Cardiac muscle cell (in vitro differentiated cells and primary cell): ENCODE measurements at places on chromosomes 2 and 18. TPM values are rescaled to one million over a fixed set of nuclear protein-coding genes. Genes with fewer than 3 reads are reported as not detected.

GRCh38 chr18:10032331-10033015 lies 118.7 kb downstream of the VAPA start:
- DNase-seq = no peak
- no peaks in the 10 kb centered on the region for H3K4me1 ChIP-seq
- H3K27me3 ChIP-seq = no peaks in the 10 kb centered on the region
- no peak overlapping the region for H3K27ac ChIP-seq
- H3K36me3 ChIP-seq = no peaks in the 10 kb centered on the region
- no peak overlapping the region for H3K4me3 ChIP-seq

TLK1 gene
- 12.8 and 29.2 TPM in 2 replicates for total RNA-seq

DNA sequence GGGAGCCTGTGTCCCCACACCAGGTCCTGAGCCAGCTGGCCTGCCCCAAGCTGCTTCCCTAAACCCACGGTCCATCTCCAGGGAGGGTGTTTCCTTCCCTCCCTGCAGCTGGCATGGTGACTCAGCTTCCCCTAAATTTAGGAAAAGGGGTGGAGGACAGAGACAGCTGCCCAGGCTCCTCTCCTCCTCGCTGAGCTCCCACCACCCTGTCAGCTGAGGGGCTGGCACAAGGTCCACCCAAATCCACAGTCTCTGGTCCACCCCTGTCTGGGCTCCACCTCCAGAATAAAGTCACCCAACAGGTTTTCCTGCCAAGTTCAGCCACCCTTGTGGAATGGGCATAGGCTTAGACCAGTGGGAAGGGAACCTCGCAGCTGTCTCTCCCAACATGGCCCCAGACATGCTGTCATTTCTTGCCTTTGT lies 156.5 kb downstream of the TNS1 start:
- no peak overlapping the region for H3K27ac ChIP-seq
- H3K4me1 ChIP-seq = peaks cover 33% of the 10 kb centered on the region
- no peak overlapping the region for H3K4me3 ChIP-seq
- DNase-seq = no peak
- peaks cover 3% of the 10 kb centered on the region for H3K36me3 ChIP-seq

AQP12A gene
- not detected in 2 replicates for total RNA-seq

DNA sequence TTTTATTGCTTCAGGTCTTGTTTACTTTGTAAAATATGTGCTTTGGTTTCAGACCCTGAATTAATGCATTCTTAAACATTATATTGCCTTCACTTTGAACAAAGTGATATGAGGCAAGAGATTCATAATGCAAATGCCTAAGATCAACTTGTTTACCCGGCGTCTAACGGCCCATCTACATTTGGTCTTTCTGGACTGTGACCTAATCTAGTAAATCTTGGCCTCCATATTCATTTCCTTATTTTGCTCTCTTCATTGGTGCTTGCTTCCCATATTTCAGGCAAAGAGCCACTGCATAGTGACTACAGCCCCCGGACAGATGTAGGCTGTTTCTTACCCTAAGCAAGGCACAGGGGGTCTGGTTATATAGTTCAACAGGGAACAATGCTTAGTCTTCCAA lies 53.0 kb upstream of the SLC39A10 start:
- H3K27me3 ChIP-seq = no peaks in the 10 kb centered on the region
- no peak overlapping the region for H3K4me3 ChIP-seq
- no peak for DNase-seq
- no peak overlapping the region for H3K27ac ChIP-seq
- no peaks in the 10 kb centered on the region for H3K36me3 ChIP-seq
- H3K4me1 ChIP-seq = peaks cover 11% of the 10 kb centered on the region

DNA sequence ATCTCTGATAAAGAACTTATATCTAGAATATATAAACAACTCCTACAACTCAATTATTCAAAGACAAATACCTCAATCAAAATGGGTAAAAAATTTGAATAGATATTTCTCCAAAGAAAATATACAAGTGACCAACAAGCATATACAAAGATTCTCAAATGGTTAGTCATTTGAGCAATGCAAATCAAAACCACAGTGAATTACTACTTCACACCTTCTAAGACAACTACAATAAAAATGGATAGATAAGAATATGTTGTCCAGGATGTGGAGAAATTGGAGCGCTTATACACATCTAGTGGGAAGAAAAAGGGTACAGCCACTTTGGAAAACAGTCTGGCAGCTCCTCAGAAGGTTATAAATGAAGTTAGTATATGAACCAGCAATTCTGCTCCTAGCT lies 332.9 kb downstream of the TGIF1 start:
- H3K36me3 ChIP-seq = no peaks in the 10 kb centered on the region
- no peak overlapping the region for H3K4me3 ChIP-seq
- DNase-seq = no peak
- no peaks in the 10 kb centered on the region for H3K27me3 ChIP-seq

ANKRD62 gene
- total RNA-seq = not detected in 2 replicates

TXNDC2 gene
- total RNA-seq = not detected in 2 replicates

GRCh38 chr2:71215447-71215846 lies 11.5 kb downstream of the PAIP2B start:
- H3K4me1 ChIP-seq = no peaks in the 10 kb centered on the region
- no peak for DNase-seq
- H3K4me3 ChIP-seq = no peak overlapping the region
- H3K27me3 ChIP-seq = no peaks in the 10 kb centered on the region
- no peak overlapping the region for H3K27ac ChIP-seq

- H3K4me3 ChIP-seq = no peak overlapping the region
- no peaks in the 10 kb centered on the region for H3K36me3 ChIP-seq
- DNase-seq = no peak
- no peaks in the 10 kb centered on the region for H3K27me3 ChIP-seq
- H3K27ac ChIP-seq = peak overlapping the region; percentile 17
- no peaks in the 10 kb centered on the region for H3K4me1 ChIP-seq
These were observed 439.8 kb downstream of the TNS1 start for GRCh38 chr2:217562871-217563480.

DNA sequence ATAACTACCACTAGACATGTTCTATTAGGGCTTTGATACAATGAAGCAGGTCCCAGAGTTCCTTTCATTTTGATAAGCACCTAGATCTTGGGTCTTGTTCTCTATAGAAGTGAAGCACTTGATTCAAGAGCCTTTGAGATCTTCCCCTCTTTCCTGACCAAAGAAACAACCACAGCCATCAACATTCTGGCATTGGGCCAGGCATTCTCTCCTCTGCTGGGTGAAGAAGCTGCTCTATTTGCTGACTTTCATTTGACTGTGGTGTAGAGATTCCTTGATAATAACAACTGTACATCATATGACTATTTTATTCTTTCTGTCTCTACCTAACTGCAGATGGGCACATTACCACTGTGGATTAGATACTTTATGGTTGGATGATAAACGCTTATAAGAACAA lies 96.6 kb upstream of the LYPD1 start:
- no peak overlapping the region for H3K27ac ChIP-seq
- no peak overlapping the region for H3K4me3 ChIP-seq
- H3K4me1 ChIP-seq = no peaks in the 10 kb centered on the region
- H3K27me3 ChIP-seq = no peaks in the 10 kb centered on the region
- no peak for DNase-seq

GRCh38 chr2:207180741-207181140 lies 15.0 kb upstream of the KLF7 start:
- no peaks in the 10 kb centered on the region for H3K4me1 ChIP-seq
- H3K27ac ChIP-seq = no peak overlapping the region
- H3K27me3 ChIP-seq = no peaks in the 10 kb centered on the region
- no peak for DNase-seq

DNA sequence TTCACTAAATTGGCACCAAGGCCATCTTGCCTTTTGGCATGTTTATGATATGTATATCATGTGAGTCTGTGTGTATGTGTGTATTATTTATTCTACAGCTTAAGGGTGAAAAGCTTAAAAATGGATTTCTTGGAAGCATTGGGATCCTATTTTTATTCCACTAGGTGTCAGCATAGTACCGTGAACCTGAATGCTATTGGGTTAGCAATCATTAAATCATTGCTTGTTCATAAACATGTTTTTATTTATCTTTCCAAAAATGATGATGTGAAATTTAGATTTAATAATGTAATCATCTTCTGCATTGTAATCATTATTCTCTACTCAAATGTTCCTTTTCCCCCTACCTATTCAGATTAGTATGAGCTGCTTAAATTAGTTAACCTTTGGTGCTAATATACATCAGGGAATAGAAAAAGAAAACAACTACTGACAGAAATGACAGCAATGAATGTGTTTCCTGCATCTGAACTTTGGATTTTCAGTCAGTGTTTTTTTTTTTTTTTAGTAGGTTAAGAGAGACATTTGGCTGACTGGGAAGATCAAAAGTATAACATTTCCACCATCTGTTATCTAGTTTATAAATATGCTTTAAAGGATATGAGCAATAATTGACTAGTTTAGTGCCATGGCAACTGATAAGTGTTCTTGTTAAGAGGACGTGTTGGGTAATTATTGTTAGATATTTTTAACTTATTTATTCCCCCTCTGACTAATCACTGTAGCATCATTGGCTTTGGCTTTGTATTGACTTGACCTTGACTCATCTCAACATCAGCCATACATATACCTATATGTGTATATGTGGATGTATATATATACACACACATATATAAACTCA lies 14.1 kb upstream of the ZSWIM2 start:
- H3K27ac ChIP-seq = no peak overlapping the region
- H3K36me3 ChIP-seq = no peaks in the 10 kb centered on the region
- no peaks in the 10 kb centered on the region for H3K4me1 ChIP-seq

TNFAIP6 gene
- total RNA-seq = not detected in 2 replicates

DNA sequence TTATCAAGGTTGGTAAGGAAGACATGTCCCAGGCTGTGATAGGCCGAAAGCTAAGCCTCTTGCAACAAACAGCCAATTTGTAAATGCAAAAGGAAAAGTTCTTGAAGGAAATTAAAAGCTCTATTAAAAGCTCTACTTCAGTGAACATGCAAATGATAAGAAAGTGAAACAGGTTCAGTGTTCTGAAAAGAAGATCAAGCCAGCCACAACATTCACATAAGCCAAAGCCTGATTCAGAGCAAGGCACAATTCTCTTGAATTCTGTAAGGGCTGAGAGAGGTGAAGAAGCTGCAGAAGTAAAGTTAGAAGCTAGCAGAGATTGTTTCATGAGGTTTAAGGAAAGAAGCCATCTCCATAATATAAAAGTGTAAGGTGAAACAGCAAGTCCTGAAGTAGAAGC lies 1259.5 kb upstream of the PIK3C3 start:
- no peaks in the 10 kb centered on the region for H3K36me3 ChIP-seq
- H3K4me3 ChIP-seq = no peak overlapping the region
- peaks cover 6% of the 10 kb centered on the region for H3K4me1 ChIP-seq
- no peaks in the 10 kb centered on the region for H3K27me3 ChIP-seq
- peak overlapping the region; percentile 31 for H3K27ac ChIP-seq

DNA sequence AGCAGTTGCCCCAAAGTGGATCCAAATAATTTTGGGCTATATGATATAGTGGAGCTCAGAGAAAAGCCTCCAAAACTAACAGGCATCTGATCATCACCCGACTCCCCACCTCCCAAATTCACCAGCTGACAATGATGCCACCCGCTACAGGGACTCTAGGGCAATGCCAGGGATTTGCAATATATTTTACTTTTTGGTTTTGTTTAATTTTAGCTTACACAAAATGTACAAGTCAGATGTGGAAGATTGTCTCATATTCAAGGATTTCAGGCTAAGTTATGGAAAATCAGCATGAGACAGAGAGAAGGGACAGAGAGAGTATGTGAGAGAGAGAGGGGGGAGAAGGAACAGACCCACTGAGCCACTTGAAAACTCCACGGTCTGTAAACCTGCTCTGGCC lies 187.4 kb downstream of the TMEM247 start:
- no peak for DNase-seq
- H3K4me1 ChIP-seq = peaks cover 11% of the 10 kb centered on the region
- H3K27ac ChIP-seq = no peak overlapping the region
- H3K4me3 ChIP-seq = no peak overlapping the region
- H3K36me3 ChIP-seq = no peaks in the 10 kb centered on the region

DNA sequence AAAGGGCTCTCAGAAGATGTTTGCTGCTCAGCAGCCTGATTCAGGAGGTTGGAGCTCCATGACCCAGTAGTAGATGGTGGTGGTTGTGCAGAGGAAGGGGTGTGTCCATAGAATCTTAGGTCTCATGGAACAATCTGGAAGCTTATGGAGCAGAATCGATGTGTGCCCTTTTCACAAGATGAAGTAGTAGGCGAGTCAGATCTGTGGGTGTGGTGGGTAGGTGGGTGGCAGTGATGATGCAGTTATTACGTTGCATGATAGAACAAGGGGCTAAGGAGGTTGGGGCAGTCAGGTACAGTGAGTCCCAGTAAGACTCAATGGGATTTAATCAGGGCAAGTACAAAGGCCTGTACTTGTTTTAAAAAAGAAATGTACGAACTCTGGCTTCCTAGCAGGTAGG lies 9.1 kb downstream of the TET3 start:
- no peak overlapping the region for H3K4me3 ChIP-seq
- H3K4me1 ChIP-seq = no peaks in the 10 kb centered on the region
- no peak overlapping the region for H3K27ac ChIP-seq
- DNase-seq = no peak

DNA sequence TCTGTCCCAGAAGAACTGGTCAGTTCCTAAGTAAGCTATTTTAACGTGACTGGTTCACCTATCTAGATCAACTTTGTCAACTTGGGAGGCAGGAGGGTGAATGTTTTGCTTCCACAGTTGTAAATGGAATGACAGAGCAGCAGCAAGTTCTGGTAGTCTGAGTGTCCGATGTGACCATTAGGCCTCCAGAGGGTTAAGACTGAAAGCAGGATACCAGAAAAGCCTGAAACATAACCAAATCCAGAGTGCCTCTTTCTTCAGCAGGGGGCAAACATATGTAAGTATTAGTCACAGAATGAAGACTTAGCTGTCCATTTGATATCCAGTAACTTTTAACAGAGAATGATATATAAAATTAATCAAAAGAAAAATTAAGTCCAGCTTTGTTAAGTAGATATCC lies 9.2 kb downstream of the HOXD3 start:
- no peak overlapping the region for H3K27ac ChIP-seq
- peaks cover 100% of the 10 kb centered on the region for H3K27me3 ChIP-seq
- no peaks in the 10 kb centered on the region for H3K4me1 ChIP-seq
- no peak for DNase-seq
- no peak overlapping the region for H3K4me3 ChIP-seq

DNA sequence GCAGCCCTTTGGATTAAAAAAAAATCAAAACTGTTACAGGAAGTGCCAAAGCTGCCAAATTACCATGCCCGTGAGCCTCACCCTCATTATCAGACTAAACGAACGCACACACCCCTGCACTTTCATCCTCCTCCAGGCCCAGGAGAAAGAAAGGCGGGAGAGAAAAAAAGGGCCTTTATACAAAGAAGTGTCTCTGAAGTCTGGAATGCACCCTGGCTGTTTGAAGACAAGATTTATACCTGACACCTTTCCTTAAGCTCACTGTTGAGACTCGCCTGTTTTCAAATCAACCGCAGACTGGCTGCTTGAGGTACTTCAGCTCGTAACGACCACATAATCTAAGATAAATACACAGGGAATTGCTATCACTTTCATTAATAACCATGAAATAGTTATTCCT lies 31.0 kb downstream of the EDAR start:
- DNase-seq = no peak
- H3K27ac ChIP-seq = peak overlapping the region; percentile 79
- peaks cover 25% of the 10 kb centered on the region for H3K4me1 ChIP-seq
- H3K27me3 ChIP-seq = no peaks in the 10 kb centered on the region
- no peak overlapping the region for H3K4me3 ChIP-seq
- H3K36me3 ChIP-seq = no peaks in the 10 kb centered on the region

- no peaks in the 10 kb centered on the region for H3K4me1 ChIP-seq
- H3K27ac ChIP-seq = no peak overlapping the region
- no peaks in the 10 kb centered on the region for H3K36me3 ChIP-seq
- no peak overlapping the region for H3K4me3 ChIP-seq
- peak; percentile 67 for DNase-seq
These were observed 85.5 kb upstream of the PGAP1 start for GRCh38 chr2:197011801-197012641.
